ENCODE measurements at places on chromosomes 6 and 20.

GRCh38 chr20:16260911-16261310 is 312.3 kb downstream of the KIF16B start:
- peak; percentile 37 for DNase-seq

- DNase-seq, result no peak
These were observed 207.3 kb downstream of the PLCB1 start for GRCh38 chr20:8339349-8339748.

DNA sequence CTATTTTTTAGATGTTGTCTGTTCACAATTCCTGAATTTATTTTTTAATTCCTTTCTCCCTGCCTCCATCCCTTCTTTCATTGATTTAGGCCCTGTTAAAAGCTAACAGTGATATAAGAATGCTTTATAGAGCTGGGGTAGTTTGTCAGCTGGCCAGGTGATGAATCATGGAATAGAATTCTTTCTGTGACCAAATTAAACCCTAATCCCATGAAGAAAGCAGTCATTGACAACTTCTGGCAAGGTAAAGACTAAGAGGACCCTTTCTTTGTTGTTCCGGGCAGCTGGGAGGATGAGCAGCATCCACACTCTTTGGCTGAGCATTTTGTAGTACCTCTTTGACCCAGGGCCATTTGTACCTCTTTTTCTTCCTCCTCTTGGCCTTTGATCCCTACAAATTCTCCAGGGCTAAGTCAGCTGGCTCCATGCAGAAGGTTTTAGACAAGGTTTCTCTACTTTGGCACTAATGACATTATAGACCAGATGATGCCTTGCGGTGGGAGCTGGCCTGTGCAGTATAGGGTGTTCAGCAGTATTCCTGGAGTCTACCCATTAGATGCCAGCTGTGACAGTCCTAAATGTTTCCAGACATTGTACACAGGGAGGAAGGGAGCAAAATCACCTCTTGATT is 102.9 kb downstream of the SLX4IP start:
- no peak for DNase-seq

DNA sequence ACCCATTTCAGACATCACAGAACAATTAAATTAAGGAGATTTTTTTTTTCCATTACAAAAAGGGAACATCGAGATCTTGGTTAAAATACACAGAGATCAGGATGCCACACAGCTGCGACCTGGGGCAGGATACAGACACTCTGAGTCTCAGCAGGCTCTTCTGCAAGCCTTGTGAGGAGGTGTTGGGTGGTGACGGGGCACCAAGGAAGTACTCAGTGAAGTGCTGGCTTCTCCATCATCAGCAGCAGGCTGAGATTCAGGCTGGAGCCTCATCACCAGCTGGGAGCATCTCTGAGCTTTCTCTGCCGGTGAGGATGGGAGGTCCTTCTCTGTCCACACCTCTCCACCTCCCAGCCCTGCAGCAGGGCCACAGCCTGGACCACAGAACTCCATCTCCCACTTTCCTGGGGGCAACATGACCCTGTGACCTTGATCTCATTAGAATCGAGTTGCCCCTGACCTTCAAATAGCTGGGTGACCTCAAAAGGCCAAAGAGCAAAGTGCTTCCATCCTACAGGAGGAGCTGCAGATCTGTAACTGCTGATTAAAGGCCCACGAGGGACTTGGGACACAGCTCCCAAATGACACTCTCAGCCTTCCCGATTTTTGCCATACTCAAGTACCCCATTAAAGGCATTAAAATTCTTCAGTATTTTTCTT is 16.0 kb downstream of the PMEPA1 start:
- DNase-seq, result peak; percentile 66

- DNase-seq, result no peak
These were observed 18.7 kb upstream of the DUSP22 start for GRCh38 chr6:273551-274058.

DNA sequence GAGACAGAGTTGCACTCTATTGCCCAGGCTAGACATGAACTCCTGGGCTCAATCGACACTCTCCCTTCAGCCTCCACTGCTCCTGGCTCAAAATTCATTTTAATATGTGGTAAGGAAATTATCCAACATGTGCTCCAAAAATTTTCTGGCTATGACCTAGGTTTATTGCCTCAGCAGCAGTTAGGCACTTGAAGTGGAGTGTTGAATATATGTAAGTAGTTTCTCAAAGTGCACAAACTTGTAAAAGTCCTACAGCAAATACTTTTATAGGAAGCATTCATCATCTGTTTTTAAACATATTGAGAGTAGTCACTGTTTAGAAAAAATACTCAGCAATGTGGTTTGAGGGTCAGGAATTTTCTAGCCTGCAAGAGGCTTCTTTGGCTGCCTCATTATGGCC is 13.2 kb downstream of the FILIP1 start:
- no peak for DNase-seq

All from islet precursor cell (in vitro differentiated cells).